ENCODE measurements at places on chromosomes 12 and 14.

DNA sequence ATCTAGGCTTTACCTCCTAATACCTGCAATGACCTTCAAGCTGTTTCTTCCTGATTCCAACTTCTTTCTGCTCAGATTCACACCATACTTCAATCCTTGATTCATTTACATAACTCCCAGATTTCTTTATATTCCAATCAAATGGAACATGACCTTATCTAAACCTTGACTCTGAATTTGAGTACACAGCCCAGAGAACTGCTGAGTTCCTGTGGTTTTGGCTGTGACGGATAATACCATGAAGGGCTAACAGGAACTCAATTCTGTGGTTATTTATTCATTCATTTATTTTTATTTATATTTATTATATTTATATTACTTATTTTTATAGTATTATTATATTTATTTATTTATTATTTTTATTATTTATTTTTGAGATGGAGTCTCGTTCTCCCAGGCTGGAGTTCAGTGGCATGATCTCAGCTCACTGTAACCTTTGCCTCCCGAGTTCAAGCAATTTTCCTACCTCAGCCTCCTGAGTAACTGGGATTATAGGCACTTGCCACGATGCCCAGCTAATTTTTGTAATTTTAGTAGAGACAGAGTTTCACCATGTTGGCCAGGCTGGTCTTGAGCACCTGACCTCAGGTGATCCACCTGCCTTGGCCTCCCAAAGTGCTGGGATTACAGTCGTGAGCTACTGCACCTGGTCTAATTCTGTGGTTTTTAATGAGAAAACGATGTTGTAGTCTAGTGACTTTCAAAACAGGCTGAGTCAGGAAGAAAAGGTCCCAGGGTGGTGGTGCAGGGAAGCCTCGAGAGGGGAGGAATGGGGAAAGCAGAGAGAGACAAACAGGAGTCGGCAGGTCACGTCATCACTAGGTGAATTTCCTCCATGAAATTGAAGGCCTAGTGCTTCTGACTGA is 11.7 kb downstream of the APOLD1 start:
- no peak for DNase-seq

DNA sequence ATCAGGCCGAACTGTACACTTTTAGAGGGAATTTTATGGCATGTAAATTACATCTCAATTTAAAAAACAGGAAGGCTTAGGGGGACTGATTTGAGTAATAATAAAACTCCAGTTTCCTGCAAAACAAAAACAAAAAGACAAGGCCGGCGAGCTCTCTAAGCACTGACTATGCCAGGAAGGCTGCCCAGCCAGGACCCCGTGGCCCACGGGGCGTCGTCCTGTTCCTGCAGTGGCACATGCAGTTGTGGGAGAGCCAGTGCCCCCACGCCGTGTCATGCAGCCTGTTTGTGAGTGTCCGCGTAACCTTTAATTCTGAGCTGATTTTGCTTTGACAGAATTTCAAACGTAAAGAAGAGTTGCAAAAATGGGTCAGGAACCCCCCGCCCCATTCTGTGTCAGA is 10.5 kb downstream of the XRCC3 start:
- no peak for DNase-seq

DNA sequence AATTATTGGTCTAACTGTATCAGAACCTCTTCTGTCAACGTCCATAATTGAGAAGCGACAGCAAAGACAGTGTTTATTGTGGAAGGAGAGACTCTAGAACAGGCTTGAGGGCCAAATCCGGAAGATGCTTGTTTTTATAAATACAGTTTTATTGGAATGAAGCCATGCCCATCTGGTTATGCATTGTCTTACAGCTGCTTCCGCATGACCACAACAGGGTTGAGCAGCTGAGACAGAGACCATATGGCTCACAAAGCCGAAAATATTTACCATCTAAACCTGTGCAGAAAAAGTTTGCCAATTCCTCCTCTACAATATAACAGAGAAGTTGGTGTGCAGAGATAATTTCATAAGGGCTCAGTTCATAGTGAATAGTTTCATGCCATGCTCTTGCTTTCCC is 24.5 kb downstream of the PRKAB1 start:
- DNase-seq = no peak

GRCh38 chr14:54697803-54698202 is 130.9 kb downstream of the SAMD4A start:
- no peak for DNase-seq

- DNase-seq = no peak
Measured at GRCh38 chr12:97323154-97323553, 139.4 kb upstream of the RMST start.

DNA sequence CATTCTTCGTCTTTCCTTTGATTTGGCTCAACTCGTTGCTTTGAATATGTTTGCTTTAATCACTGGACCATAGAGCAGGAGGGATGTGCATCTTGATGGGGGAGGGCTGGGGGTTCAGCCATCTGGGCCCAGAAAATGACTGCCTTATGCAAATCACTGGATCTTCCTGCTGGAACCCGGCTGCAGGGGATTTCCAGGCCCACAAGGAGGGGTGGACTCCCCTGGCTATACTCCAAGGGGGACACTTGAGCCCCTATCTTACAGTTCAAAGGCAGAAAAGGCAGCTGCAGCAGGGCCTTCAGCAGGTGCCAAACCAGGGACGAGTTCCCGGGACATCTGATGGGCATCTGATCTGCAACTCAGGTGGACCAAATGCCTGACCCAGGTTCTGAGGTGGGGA is 122.5 kb downstream of the DICER1 start:
- no peak for DNase-seq

- no peak for DNase-seq
Measured at GRCh38 chr12:10847744-10848143, 1.5 kb downstream of the PRR4 start.

DNA sequence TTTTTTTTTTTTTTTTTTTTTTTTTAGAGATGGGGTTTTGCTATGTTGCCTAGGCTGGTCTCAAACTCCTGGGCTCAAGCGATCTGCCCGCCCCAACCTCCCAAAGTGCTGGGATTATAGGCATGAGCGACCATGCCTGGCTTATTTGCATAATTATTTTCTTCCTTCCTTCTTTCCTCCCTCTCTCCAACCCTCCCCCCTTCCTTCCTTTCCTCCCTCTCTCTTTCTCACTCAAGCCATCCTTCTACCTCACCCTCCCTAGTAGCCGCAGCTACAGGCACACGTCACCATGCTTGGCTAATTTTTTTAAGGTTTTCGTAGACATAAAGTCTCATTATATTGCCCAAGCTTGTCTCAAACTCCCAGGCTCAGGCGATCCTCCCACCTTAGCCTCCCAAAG is 83.8 kb downstream of the PEBP1 start:
- DNase-seq = no peak

DNA sequence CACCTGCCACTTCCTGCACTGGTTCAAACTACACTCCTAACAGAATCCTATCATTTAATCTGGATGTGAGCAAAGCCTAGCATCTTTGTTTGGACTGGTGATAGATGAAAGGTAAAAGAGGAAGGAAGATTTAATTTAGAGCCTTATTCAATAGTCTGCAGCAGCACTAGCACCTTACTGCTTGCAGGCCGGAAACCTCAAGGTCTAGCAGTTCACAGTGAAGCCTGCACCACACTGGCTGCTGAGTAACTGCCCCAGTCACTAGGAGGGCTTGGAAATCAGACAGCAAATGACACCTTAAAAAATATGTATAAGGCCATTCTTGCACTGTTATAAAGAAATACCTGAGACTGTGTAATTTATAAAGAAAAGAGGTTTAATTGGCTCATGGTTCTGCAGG is 358.0 kb downstream of the DAD1 start:
- peak; percentile 19 for DNase-seq

DNA sequence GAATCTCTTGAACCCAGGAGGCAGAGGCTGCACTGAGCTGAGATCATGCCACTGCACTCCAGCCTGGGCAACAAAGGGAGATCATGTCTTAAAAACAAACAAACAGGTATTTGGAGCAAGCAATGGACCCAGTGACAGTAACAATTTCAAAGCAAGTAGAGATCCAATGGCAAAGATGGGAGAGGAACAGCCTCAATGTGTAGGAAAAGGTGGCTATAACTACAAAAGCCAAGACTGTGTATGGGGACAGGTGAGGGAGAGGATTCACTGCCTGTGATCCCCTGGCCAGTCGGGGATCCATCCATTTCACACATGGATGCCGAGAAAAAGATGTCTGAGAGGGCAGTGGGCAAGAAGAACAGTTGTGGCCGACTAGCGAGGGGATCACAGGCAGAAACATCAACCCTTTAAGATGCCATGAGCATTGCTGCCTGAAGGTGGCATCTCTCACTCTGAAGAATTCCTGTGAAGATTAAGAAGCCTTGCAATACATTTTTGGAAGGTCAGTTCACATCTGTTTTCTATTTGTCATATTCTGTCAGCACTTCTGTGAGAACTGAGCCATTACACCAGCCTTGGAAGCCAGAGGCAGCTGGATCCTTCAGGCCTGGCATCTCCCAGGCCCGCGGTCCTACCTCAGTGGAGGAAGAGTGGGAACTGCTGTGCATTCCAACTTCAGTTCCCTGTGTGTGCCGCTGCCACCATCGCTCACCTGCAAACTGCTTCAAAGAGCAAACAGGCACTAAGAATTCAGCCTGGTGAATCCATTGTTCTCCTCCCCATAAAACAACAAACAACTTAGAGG is 54.5 kb upstream of the FRS2 start:
- peak; percentile 11 for DNase-seq

DNA sequence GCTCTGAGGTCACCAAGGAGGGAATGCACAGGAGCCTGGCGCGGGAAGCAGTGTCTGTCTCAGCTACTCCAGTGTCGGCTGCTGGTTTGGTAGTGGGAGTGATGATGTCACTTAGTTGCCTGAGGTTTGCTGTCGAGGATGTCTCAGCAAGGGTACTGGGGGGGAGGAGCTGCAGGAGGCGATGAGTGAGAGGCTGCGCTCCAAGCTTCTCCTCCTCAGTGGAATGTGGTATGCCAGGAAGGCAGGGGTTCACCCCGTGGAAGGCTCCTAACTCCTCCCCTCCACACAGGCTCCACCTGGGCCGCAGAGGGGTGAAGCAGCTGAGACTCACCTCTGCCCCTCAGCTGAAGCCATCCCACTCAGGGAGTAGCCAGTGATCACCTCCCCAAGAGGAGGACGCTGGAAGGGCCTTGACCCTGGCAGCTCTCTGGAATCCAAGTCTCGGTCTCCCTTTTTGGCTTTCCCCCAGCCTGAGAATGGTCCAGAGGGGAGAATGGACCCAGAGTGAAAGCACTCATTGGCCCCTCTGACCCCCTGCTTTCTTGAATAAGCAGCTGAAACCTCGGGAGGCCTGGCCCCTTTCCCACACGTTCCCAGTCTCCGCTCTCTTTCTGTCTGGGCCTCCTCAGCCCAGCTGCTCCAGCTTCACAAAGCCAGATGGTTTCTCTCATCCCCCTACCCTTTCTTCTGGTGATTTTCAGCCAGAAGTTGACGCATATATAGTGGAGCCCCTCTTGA is 178.9 kb upstream of the FKBP4 start:
- DNase-seq = no peak

GRCh38 chr14:21924479-21924878 is 250.9 kb upstream of the OR4E1 start:
- peak; percentile 66 for DNase-seq

DNA sequence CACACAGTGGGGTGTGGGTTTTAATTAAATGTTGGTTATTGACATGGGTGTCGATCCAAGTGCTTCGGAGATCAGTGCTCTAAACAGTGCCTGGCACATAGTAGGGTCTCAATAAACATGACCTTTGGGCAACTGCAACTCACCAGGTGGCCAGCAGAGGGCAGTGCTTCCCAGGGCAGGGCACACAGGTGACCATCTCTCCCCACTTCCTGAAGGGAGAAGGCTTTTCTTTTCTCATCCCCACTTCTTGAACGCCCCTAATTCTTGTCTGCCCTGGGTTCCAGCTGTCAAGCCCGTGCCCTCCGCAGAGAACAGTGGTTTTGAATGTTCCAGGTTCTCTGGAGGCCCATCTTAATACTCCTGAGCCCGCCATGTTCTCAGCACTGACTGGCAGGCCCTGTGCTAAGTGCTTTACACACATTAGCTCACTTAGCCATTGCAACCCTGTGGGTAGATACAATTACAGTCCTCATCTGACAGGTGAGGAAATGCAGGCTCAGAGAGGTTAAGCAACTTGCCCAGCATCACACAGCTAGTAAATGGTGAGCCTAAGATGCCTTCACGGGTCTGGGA is 16.3 kb downstream of the RAPGEF3 start:
- peak; percentile 79 for DNase-seq

GRCh38 chr12:120266180-120266870 is 795 bp upstream of the PXN start:
- no peak for DNase-seq

GRCh38 chr12:56995201-56995929 is 11.0 kb downstream of the ZBTB39 start:
- DNase-seq = no peak

DNA sequence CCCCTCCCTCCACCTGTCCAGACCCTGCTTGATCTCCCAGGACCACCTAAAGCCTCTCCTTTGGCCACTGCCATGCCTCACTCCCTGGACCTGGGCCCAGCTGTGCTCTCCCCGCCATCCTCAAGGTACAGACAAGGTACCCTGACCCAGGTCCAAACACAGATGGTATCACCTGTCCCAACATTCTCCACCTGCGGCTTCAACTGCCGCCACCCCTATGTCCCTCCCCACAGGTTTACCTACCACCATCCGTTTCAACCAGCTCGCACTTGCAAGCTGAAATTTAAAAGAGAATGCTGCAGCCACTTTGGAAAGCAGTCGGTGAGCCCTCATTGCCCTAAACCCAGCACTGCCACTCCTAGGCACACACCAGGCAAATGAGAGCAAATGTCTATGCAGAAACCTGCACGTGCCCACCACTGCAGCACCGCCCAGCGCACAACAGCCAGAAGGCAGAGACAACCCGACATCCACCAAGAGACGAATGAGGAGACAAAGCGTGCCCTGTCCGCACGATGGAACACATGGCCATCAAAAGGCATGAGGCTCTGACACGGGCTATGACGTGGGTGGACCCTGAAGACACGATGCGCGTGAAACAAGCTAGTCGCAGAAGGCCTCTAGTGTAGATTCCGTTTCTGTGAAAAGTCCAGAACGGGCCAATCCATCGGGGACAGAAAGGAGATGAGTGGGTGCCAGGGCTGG is 71.0 kb downstream of the RFLNA start:
- DNase-seq = no peak

DNA sequence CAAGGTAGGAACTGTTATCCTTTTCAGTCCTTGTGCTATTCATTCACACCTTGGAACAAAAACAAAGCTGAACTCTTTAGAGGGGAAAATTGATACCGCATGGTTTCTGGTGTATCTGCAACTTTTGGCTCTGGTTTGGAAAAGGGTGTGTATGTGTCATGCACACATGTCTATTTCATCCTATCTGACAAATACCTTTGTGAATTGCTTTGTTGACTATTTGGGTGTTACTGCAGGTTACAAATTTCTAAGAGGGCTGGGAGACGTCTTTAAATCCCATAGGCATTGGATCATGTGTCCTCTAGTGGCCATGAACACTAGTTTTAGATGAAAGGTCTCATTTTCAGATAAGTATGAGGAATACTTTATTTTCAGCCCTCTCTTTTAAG is 59.9 kb upstream of the IFNG-AS1 start:
- DNase-seq = no peak

DNA sequence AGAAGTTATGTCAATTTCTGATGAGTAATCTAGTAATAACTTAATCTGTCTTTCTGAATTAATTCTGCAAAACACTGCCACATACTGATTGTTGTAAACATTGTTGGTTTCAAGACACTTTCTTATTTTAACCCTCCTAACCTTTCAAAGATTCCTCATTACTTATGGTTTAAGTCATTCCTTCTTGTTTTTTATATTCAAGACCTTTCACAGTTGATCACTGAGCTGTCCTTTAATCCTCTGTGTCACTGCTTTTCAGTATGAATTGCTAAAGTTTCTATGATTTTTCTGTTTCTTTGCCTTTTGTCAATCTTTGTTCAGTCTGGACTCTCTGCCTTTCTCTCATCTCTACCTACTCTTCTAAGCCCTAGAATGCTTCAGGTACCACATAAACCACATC is 164.7 kb downstream of the RAD51B start:
- DNase-seq = no peak

- no peak for DNase-seq
Measured at GRCh38 chr14:22152903-22153302, 436.1 kb downstream of the DAD1 start.

All from activated CD4-positive, alpha-beta T cell treated with anti-CD3 and anti-CD28 coated beads, Interleukin-10, Interleukin-2, amounts not matched to agents 100 ng/mL and 50 ng/mL, durations not matched to agents 16 hours and 8 hours (primary cell).